Pancreas (tissue), 10 donors: ENCODE measurements at places on chromosomes 5 and 9. TPM values are rescaled to one million over a fixed set of nuclear protein-coding genes. Genes with fewer than 3 reads are reported as not detected.

GRCh38 chr5:5066276-5067186 is 73.6 kb upstream of the ADAMTS16 start:
- peak; percentile 23 for DNase-seq

GRCh38 chr9:5665059-5665458 is 36.2 kb downstream of the RIC1 start:
- DNase-seq, result no peak

- DNase-seq, result no peak
These were observed 247.5 kb downstream of the ARRDC3 start for GRCh38 chr5:91135475-91136248.

DNA sequence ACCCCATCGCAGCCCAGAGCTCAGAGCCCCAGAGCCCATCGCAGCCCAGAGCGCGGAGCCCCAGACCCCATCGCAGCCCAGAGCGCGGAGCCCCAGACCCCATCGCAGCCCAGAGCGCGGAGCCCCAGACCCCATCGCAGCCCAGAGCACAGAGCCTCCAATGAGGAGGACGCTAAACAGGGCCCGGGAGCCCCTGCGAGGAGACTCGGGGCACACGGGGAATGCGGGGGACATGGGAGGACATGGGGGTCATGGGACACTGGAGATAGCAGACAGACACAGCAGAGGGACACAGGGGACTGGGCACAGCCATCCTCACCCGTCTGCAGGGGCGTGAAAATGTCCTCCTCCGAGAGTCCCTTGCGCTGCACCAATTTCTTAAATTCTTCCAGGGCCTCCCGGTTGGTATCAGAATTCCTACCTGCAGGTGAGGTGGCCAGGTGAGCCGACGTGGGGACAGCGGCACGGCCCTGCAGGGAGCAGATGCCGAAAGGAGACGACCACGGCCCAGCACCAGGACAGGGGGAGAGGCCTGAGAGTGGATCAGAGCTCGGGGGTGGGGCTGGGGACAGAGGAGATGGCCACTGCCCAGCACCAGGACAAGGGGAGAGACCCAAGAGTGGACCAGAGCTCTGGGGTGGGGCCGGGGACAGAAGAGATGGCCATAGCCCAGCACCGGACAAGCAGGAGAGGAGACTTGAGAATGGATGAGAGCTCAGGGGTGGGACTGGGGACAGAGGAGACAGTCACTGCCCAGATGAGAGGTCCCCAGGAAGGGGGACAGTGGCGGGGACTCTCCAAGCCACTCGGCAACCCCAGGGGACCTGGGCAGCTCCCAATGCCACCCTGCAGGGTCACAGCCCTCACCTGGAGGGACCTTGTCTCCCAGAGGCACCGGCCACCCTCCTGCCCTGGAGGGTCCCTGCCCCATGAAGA is 2.8 kb downstream of the OBP2B start:
- no peak for DNase-seq

DNA sequence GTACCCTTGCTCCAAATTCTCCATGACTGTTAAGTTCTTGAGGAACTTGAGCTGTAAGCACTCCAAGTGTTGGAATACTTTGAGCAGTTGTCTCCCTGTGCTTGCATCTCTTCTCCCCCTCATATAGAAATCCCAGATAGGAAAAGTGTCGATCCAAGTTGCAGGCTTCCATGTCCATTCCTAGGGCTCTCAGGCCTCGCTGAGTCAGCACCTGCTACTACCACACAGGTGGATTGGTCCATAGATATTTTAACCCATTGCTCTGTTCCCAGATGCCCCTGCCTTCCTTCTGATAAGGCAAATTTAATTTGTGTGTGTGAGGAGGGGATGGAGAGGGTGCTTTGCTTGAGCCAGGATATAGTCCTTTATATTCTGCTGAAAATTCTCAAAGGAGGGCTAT is 95.8 kb downstream of the PIP5K1B start:
- DNase-seq, result no peak

GRCh38 chr5:126443374-126443851 is 20.2 kb downstream of the GRAMD2B start:
- DNase-seq, result no peak

DBH gene
- not detected for total RNA-seq

- peak; percentile 61 for DNase-seq
These were observed 39.8 kb downstream of the NEK6 start for GRCh38 chr9:124297551-124297901.

GRCh38 chr5:14415024-14415697 is 166.4 kb upstream of the OTULINL start:
- DNase-seq, result no peak

MBLAC2 gene
- 3.2 TPM for total RNA-seq

- no peak for DNase-seq
These were observed 166.2 kb downstream of the TMEM38B start for GRCh38 chr9:105860516-105860915.

PTPRD gene
- 5.7 TPM for total RNA-seq
